Trophoblast cell (in vitro differentiated cells and primary cell): ENCODE measurements at places on chromosomes 13 and 19.

DNA sequence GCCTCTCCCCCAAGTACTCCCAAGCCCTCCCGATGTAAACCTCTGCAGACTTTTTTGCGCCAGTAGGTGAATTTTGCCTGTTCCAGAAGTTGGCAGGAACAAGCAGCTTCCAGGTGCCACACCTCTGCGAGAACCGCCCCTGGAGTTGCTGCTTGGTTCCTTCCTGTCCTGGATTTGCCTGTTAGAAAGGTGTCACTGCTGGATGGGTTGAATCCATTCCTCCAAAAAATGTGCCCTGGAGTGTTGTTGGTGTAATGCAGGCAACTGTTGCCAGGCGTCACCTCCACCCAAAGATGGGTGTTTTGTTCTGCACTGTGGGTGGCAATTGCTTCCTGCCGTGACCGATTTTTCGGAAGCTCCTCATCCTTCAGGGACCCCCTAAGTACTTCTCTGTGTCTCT lies 5.7 kb downstream of the PGPEP1 start:
- peaks cover 2% of the 10 kb centered on the region for H3K4me1 ChIP-seq
- no peaks in the 10 kb centered on the region for H3K27me3 ChIP-seq
- H3K36me3 ChIP-seq, result no peaks in the 10 kb centered on the region
- no peak overlapping the region for H3K27ac ChIP-seq
- peak; percentile 91 for DNase-seq

GRCh38 chr19:53311044-53311443 lies 22.5 kb upstream of the ZNF845 start:
- no peak overlapping the region for H3K4me3 ChIP-seq
- no peak for DNase-seq
- no peak overlapping the region for H3K27ac ChIP-seq
- no peaks in the 10 kb centered on the region for H3K36me3 ChIP-seq

- H3K36me3 ChIP-seq, result no peaks in the 10 kb centered on the region
- H3K4me3 ChIP-seq, result no peak overlapping the region
- H3K27me3 ChIP-seq, result no peaks in the 10 kb centered on the region
- H3K27ac ChIP-seq, result no peak overlapping the region
- H3K4me1 ChIP-seq, result peaks cover 3% of the 10 kb centered on the region
- DNase-seq, result no peak
Measured at GRCh38 chr13:50340146-50340545, 324.9 kb downstream of the KCNRG start.

DNA sequence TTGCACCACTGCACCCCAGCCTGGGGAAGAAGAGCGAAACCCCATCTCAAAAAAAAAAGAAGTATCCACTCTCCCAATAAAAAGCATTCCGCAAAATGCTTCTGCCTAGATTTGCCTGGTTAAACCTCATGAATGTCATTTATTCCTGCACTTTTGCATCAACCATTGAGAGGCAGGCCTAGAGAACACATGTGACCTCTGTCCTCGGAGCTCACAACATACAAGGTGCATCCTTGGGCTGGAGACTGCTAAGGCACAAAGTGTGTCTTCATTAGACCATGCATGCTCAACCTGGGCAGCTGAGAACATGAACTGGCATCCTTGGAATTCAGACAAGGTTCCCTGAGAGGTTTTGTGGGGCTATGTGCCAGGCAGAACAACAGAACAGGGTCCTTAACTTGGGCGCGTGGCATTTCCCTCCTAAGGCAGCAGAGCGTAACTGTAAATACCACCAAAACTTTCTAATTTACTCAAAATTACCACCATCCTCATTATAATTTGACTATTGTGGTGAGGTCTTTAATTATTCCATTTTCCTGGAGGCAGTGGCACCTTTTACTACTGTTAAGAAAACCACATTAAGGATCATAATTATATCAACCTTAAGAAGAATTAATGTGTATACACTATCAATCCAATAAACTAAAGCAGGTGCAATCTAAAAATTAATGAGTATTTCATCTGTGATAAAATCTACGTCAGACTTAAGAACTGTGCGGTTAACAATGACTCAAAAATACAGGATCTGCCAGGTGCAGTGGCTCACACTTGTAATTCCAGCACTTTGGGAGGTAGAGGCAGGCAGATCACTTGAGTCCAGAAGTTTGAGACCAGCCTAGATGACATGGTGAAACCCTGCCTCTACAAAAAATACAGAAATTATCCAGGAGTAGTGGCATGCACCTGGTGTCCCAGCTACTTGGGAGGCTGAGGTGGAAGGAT lies 13.8 kb downstream of the RCBTB1 start:
- no peak overlapping the region for H3K4me3 ChIP-seq
- H3K36me3 ChIP-seq, result peaks cover 2% of the 10 kb centered on the region
- no peak for DNase-seq

GRCh38 chr19:9819596-9819909 lies 674 bp upstream of the FBXL12 start:
- DNase-seq, result no peak
- no peaks in the 10 kb centered on the region for H3K27me3 ChIP-seq
- peak overlapping the region; percentile 33 for H3K4me3 ChIP-seq
- peaks cover 4% of the 10 kb centered on the region for H3K4me1 ChIP-seq
- H3K27ac ChIP-seq, result no peak overlapping the region
- peaks cover 4% of the 10 kb centered on the region for H3K36me3 ChIP-seq

DNA sequence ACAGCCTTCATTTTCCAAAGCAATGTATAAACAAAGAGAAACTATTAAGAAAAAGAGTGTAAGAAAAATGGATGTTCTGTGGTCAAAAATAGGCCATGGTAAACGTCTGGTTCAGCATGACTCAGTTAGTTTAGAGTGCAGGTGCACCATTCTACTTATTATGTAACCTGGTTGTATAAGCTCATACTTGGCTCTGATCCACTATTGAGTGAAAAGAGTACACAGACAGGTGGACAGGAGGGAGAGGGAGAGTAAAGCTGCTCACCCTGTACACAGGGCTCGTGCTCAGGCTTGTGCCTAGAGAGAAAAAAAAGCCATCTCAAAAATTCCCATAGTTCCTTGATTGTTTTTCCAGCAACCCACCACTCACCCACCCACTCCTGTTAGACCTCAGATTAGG lies 85.8 kb upstream of the ZNF91 start:
- DNase-seq, result no peak
- H3K36me3 ChIP-seq, result no peaks in the 10 kb centered on the region
- H3K4me3 ChIP-seq, result no peak overlapping the region
- H3K27me3 ChIP-seq, result no peaks in the 10 kb centered on the region

DNA sequence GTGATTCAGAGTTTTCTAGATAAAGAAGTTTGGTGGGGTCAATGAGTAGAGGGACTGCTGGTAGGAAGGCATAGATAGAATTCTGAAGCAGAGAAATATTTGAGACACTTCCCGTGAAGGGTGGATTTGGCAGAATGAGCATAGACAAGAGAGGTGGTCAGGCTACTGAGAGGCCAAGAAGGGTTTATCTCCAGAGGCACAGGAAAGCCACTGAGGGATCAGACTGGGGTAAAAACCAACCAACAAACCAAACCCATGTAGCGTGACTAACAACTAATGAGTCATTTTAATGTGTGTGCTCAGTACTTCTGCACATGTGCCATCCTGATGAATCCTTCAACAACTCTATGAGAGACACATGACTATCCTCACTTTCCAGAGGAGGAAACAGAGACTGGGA lies 60.0 kb upstream of the SERP2 start:
- H3K4me1 ChIP-seq, result no peaks in the 10 kb centered on the region
- peak; percentile 42 for DNase-seq

- no peaks in the 10 kb centered on the region for H3K4me1 ChIP-seq
- H3K36me3 ChIP-seq, result peaks cover 74% of the 10 kb centered on the region
- DNase-seq, result no peak
- no peaks in the 10 kb centered on the region for H3K27me3 ChIP-seq
- H3K4me3 ChIP-seq, result peak overlapping the region; percentile 46
Measured at GRCh38 chr19:2223959-2224358, 12.2 kb downstream of the PLEKHJ1 start.

DNA sequence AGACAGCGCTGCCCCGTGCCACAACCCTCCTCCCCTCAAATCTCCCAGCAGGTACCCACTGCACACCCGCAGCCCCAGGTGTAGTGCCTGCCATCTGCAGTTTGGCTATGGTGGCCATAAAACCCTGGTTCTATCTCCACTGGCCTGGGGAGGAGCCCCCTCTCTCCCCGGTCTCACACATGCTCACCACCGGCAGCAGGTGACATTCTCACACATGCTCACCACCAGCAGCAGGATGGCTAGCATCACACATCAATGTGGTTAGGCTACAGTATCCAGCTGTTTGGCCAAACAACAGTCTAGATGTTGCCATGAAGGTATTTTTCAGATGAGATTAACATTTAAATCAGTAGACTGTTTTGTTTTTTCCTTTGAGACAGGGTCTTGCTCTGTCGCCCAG lies 31.1 kb downstream of the ELL start:
- no peak for DNase-seq
- peaks cover 18% of the 10 kb centered on the region for H3K4me1 ChIP-seq
- no peaks in the 10 kb centered on the region for H3K36me3 ChIP-seq
- no peak overlapping the region for H3K27ac ChIP-seq

DNA sequence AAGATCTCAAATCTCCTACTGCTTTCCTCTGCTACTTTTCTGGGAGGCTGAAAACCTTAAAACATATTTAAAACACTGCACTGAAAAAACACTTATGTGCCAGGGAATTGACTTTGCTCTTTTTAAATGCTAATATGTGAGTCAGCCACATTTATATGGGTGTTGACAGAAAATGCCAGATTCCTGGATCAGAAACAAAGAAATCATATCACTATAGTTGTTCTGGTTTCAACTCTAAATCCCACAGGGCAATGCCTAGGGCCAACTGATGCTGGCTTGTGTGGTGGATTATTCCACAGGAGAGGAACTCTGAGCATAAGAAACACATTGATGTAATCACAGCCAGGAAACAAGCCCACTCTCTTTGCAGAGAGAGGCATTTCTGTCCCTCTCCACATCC lies 1439.0 kb upstream of the SPRY2 start:
- no peak overlapping the region for H3K4me3 ChIP-seq
- no peaks in the 10 kb centered on the region for H3K27me3 ChIP-seq
- H3K36me3 ChIP-seq, result no peaks in the 10 kb centered on the region
- no peak overlapping the region for H3K27ac ChIP-seq
- H3K4me1 ChIP-seq, result no peaks in the 10 kb centered on the region
- DNase-seq, result no peak

GRCh38 chr19:45355910-45356309 lies 14.5 kb downstream of the ERCC2 start:
- no peaks in the 10 kb centered on the region for H3K4me1 ChIP-seq
- no peak for DNase-seq
- H3K36me3 ChIP-seq, result peaks cover 78% of the 10 kb centered on the region
- H3K27me3 ChIP-seq, result no peaks in the 10 kb centered on the region
- no peak overlapping the region for H3K27ac ChIP-seq

DNA sequence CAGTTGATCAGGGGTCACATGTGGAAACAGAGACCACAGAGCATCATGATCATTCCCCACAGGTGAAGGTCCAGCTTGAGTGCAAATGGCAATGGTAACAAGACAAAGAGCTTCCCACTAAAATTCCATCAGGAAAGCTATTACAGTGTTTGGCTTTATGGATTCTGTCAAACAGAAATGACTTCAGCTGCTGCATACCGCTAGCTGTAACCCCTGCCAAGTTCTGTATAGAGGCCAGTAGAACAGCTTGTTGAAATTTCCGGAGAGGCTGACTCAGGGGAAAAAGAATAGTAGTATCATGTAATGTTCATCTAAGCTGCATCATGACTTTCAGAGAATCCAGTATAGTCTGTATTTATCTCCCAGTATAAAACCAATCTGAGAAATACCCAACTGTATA lies 1704.7 kb downstream of the SLITRK5 start:
- no peaks in the 10 kb centered on the region for H3K36me3 ChIP-seq
- H3K4me1 ChIP-seq, result no peaks in the 10 kb centered on the region
- H3K4me3 ChIP-seq, result no peak overlapping the region
- H3K27ac ChIP-seq, result no peak overlapping the region
- DNase-seq, result no peak

GRCh38 chr13:112605531-112605990 lies 17.6 kb upstream of the TUBGCP3 start:
- no peak overlapping the region for H3K4me3 ChIP-seq
- peaks cover 6% of the 10 kb centered on the region for H3K4me1 ChIP-seq
- H3K36me3 ChIP-seq, result no peaks in the 10 kb centered on the region
- DNase-seq, result peak; percentile 69

- no peaks in the 10 kb centered on the region for H3K27me3 ChIP-seq
- H3K27ac ChIP-seq, result no peak overlapping the region
- peaks cover 17% of the 10 kb centered on the region for H3K4me1 ChIP-seq
Measured at GRCh38 chr13:49629947-49630346, 1.6 kb downstream of the ARL11 start.

GRCh38 chr19:35553385-35554000 lies 8.1 kb downstream of the TMEM147 start:
- H3K27ac ChIP-seq, result no peak overlapping the region
- H3K4me1 ChIP-seq, result peaks cover 3% of the 10 kb centered on the region
- DNase-seq, result no peak
- no peak overlapping the region for H3K4me3 ChIP-seq
- peaks cover 6% of the 10 kb centered on the region for H3K36me3 ChIP-seq

DNA sequence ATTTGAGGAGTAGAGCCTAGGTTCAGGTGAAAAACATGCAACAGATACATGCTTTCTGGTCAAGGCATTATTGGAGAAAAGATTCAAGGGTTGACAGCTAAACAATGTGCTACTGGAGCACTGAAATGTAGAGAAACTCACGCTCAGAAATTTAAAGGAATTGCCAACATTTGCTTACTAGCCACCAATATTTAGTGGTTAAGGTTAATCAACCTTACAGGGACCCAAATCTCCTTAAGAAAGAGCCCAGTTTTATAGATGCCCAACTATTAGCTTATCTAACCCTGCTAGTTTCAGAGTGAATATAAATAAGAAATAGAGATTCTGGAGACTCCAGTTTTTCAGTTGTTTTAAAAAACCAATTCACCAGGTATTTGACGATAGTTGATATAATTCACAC lies 203.6 kb downstream of the DACH1 start:
- no peaks in the 10 kb centered on the region for H3K36me3 ChIP-seq
- no peak overlapping the region for H3K27ac ChIP-seq
- no peak overlapping the region for H3K4me3 ChIP-seq
- no peak for DNase-seq
- H3K4me1 ChIP-seq, result no peaks in the 10 kb centered on the region
- no peaks in the 10 kb centered on the region for H3K27me3 ChIP-seq

GRCh38 chr13:111908981-111909380 lies 158.0 kb upstream of the SOX1 start:
- H3K27me3 ChIP-seq, result peaks cover 2% of the 10 kb centered on the region
- H3K4me3 ChIP-seq, result no peak overlapping the region
- no peak overlapping the region for H3K27ac ChIP-seq
- no peaks in the 10 kb centered on the region for H3K4me1 ChIP-seq
- no peak for DNase-seq

DNA sequence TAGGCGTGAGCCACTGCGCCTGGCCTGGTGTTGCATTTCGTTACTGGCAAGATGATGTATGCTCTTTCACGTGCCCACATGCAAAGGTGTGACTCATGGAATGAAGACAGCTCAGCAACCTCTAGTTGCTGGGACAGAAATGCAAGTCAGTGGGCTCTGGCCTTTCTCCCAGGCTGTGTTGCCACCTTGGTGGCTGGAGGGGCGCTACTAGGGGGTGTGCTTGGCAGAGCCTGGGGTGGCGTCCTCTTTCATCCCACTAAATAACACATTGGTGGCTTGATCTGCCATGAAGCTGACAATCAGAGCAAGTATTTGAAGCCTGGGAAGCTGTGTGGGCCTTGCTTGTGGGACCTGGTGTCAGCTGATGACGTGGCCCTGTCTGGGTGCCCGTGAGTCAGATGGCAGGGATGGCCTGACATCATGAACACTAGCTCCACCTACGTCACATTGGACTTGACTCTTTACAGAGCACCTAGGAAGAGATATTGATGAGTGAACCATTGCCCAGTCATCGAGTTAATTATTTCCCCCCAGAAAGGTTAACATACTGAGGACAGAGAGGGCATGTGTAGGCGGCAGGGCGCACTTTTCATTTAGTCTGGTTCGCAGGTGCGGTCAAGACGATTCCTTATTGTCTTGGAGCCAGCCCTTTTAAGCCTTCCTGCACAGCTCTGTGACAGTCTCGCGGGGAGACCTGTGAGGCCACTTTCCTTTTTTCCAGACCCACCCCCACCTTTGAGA lies 154.2 kb downstream of the TM9SF2 start:
- DNase-seq, result peak; percentile 57
- H3K27ac ChIP-seq, result no peak overlapping the region
- no peaks in the 10 kb centered on the region for H3K36me3 ChIP-seq
